Right lobe of liver (tissue), 6 donors: ENCODE measurements at places on chromosomes 7 and 10. TPM values are rescaled to one million over a fixed set of nuclear protein-coding genes. Genes with fewer than 3 reads are reported as not detected.

The UFSP1 gene
- total RNA-seq = 3.4 TPM

The FIS1 gene
- 124 TPM for total RNA-seq

The MRC1 gene
- total RNA-seq = 13.0 TPM

The IL6 gene
- total RNA-seq = not detected

The FAM25G gene
- total RNA-seq = not detected

The SYT15B gene
- 0.20 TPM for total RNA-seq

The HIBADH gene
- total RNA-seq = 81.1 TPM

The KLF14 gene
- not detected for total RNA-seq
